ENCODE measurements at places on chromosomes 4 and X. TPM values are rescaled to one million over a fixed set of nuclear protein-coding genes. Genes with fewer than 3 reads are reported as not detected.

GRCh38 chr4:106495476-106495875 lies 126.9 kb upstream of the GIMD1 start:
- no peak for DNase-seq

DNA sequence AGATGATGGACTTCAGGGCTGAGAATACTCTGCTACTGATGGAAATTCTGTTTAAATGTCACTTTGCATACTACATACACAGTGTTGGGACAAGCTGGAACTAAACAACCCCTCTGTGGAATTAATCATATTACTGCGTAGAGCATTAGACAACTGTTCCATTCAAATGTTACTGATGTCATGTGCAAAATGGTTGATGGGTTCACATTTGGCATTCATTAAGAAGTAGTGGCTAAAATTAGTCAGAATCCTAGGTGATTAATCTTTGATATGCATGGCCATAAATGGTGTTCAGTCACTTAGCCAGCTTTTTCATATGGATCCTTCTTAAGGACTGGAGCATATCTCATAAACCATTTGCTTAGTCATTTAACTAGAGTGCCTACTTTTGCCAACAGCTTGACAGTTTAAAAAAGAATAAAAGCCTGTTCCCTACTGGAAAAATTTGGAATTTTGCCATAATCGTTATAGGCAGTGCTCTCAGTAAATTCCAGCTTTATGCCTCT lies 105.2 kb downstream of the RNF150 start:
- DNase-seq: no peak

DNA sequence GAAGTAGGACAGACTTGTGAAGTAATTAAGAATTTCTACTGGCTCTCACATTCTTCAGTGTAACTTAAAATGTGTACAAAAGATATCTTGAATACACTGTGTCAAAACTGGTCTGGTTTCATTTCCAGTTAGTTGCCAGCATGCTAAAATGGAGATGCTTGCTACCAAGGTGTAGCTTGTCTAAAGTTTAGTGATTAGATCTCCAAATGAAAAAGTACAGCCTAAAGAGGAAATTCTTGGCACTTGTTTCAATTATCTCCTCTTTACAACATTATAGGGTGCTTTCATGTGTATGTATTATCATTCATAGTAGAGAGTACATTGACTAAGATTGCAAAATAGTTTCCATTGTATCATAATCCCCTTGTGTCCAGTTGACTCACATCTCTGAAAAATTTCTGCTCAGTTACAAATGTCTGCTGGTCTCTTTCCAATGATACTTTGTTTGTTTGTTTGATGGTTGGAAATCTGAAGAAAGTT lies 97.3 kb upstream of the SPRY1 start:
- DNase-seq: no peak

NMU gene
- total RNA-seq: not detected

DNA sequence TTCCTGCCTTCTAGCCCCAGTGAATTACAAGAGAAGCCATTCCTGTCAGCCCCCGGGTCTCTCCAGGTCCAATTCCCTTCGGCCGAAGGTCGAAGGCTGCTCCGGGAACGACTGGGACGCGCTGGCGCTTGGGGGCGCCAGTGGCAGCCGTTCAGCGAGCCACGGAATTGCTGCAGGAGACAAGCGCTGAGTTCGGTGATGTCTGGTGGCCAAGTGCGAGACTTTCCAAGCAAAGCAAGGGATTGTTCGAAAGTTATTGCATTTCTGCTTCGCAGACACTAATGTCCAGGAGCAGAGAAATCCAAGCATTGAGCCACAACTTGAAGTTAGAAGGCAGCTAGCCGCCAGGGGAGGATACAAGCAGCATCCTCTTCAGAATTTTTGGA lies 1.1 kb upstream of the DKK2 start:
- peak; percentile 14 for DNase-seq

- no peak for DNase-seq
Observed at GRCh38 chr4:26223155-26223554, 97.7 kb upstream of the RBPJ start.

DNA sequence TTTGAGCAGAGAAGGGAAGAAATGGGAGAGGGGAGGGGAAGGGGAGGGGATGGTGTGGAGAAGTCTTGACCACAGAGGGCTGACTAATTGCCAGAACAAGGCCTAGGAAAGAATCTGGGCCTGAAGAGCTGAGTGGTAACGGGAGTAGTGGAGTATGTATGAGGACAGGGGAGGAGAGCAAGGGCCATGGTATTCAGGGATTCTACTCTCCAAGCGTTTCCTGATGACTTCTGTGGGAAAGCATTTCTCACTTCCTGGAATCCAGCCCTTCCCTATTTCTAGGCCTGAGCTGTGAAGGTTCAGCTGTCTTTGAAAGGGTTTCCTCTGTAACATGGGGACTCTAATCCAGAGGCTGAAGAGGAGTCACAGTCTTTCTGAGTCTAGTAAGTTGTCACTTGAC lies 19.7 kb upstream of the SOX3 start:
- DNase-seq: no peak

DNA sequence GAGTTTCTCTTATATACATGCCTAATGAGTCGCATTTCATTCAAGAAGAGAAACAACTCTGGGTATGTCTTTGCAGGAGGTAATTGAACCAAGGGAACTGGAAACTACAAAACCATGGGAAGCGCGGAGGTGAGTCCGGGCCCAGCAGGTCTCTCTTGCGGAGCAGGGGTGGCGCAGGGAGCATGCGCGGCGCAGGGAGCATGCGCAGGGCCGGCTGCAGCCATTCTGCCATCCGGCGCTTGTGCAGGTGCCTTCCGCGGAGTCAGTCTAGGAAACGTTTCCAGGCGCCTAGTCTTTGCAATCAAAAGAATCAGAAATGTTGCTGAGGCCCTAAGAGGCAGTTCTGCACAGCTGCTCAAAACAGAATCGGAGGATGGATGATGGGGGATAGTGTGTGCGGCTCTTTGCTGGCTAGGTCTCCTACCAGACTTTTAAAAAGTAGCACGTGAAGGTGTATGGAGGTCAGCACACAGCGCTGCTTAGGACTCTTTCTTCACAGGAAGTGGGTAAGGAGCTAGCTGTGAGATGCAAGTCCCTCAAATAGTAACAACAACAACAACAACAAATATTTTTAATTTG lies 433.8 kb upstream of the FAT1 start:
- DNase-seq: no peak
